ENCODE measurements at places on chromosomes 2 and 18.

GRCh38 chr2:30772021-30772705 lies 35.1 kb downstream of the CAPN13 start:
- DNase-seq, result peak; percentile 91

GRCh38 chr2:240628808-240629618 lies 3.7 kb downstream of the GPR35 start:
- no peak for DNase-seq

DNA sequence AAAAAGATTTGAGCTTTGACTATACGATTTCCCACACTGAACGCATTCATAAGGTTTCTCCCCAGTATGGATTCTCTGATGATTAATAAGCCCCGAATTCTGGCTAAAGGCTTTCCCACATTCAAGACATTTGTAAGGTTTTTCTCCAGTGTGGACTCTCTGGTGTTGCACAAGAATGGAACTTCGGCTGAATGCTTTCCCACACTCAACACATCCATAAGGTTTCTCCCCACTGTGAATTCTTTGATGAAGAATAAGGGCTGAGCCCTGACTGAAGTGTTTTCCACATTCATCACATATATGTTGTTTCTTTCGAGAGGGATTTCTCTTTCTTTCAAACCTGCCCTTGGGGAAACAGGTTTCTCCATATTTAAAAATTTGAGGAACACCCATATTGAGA lies 6.9 kb downstream of the ZNF24 start:
- no peak for DNase-seq

DNA sequence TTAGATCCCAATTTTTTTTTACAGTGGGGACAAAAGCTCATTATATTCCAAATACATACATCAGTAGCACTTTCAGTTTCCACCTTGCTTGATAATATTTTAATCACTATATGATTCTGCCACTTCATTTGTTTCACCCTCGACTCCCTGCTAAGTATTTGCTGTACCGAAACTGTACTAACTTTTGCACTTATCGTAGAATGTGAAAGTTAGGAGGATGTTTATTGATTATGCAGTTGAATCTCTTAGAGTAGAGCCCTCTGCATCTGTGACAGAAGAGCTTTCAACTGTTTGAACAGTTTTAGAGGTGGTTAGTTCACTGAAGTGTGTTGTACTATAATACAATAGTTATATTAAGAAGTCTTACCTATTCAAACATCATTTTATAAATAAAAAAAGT lies 20.8 kb downstream of the NCOA1 start:
- no peak for DNase-seq

DNA sequence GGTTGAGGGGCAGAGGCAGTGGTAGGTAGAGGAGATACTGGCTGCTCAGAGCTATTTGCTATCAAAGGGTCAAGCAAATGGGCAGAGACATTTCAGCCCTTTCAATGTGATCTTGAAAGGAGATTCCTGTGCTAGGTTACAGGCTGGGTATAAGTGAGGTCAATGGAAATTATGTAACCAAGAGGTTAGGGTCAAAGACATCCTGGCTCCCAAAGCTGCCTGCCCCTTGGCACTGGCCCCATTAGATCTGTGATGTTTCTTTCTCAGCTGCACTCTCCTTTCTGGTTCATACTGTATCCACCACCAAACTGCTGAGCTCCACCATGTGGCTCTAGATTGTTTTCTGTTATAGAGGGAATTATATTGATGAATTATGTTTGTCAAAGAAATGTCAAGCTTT lies 200.4 kb downstream of the AGPS start:
- DNase-seq, result no peak

Data from vagina (tissue), 2 donors.